Retinal pigment epithelial cell (primary cell): ENCODE measurements at places on chromosomes 1 and 21.

- no peak for DNase-seq
These were observed 9.3 kb downstream of the SPATA45 start for GRCh38 chr1:212838145-212838544.

DNA sequence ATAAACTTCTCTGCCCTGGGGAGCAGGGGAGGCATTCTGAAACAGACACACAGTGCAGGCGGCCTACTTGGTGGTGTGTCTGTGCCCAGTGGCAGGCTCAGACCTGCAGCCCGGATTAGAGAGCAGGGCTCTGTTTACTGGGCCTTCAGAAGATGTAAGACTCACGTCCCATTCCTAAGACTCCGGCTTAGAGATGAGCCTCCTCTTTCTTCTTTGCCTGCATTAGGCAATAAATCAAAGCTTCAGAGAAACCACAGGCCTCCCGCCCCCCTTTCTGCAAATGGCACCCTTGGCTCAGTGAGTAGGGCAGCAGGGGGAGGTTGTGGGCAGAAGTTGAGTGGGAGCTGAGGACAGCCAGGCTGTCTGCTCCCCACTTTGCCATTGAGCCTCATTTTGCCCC is 35.8 kb downstream of the LGR6 start:
- DNase-seq, result no peak

DNA sequence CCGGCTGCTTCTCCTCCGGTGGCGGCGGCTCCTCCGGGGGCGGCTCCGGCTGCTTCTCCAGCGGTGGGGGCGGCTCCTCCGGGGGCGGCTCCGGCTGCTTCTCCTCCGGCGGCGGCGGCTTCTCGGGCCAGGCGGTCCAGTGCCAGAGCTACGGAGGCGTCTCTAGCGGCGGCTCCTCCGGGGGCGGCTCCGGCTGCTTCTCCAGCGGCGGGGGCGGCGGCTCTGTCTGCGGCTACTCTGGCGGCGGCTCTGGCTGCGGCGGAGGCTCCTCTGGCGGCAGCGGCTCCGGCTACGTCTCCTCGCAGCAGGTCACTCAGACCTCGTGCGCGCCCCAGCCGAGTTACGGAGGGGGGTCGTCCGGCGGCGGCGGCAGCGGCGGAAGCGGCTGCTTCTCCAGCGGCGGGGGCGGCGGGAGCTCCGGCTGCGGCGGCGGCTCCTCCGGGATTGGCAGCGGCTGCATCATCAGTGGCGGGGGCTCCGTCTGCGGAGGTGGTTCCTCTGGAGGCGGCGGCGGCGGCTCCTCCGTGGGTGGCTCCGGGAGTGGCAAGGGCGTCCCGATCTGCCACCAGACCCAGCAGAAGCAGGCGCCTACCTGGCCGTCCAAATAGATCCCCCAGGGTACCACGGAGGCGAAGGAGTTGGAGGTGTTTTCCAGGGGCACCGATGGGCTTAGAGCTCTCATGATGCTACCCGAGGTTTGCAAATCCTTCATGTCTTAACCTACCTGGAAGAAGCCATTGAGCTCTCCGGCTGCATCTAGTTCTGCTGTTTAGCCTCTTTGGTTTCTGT is 2.0 kb downstream of the LORICRIN start:
- no peak for DNase-seq

GRCh38 chr21:16088056-16088455 is 358.3 kb downstream of the USP25 start:
- DNase-seq, result no peak

GRCh38 chr1:210364479-210364878 is 35.8 kb downstream of the HHAT start:
- DNase-seq, result no peak

GRCh38 chr1:59484096-59484495 is 187.2 kb downstream of the FGGY start:
- DNase-seq, result no peak

DNA sequence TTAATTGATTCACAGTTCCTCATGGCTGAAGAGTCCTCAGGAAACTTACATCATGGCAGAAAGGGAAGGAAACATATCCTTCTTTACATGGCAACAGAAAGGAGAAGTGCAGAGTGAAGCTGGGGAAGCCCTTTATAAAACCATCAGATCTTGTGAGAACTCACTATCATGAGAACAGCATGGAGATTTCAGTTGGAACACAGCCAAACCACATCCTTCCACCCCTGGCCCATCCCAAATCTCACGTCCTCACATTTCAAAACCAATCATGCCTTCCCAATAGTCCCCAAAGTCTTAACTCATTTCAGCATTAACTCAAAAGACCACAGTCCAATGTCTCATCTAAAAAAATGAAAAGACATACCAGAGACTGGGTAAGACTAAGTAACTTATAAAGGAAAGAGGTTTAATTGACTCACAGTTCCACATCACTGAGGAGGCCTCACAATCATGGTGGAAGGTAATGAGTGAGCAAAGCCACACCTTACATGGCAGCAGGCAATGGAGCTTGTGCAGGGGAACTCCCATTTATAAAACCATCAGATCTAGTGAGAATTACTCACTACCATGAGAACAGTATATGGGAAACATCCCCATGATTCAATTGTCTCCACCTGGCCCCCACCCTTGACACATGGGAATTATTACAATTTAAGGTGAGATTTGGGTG is 105.2 kb downstream of the MRPL39 start:
- no peak for DNase-seq

GRCh38 chr1:170537798-170538503 is 6.0 kb downstream of the GORAB start:
- DNase-seq, result no peak

DNA sequence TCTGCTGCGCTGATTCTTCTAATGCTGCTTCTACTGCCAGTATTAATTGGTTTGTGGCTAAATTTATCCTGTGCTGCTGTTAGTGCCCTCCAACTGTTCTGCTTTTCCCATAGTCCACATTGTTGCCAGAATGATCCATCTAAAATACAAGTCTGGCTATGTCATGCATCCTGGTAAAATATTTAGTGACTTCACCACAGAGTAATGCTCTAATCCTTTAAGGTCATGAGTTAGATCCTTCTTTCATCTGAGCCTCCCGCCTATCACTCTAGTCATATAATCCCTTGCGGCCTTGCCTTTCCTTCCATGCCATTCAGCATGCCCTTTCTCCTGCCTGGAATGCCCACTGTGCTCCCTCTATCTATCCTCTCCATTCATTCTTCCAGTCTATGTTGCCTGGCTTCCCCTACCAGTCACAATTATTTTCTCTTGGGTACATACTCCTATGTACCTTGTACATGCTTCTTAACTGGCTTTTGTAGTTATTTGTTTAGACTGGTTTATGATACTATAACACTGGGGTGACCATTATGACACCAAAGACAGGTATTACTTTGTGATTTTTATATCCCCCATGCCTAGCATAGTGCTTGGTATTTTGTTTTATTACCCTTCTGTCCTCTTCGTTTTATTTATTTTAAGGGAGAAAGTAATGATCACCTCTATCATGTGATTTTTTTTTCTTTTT is 144.0 kb downstream of the MAGI3 start:
- peak; percentile 97 for DNase-seq

GRCh38 chr1:183689762-183690204 is 36.7 kb upstream of the APOBEC4 start:
- no peak for DNase-seq

GRCh38 chr1:114342376-114342775 is 168.6 kb downstream of the TRIM33 start:
- no peak for DNase-seq
